ENCODE measurements at places on chromosomes 3 and 15.

GRCh38 chr15:75841626-75842025 lies 1.6 kb upstream of the UBE2Q2 start:
- DNase-seq, result no peak

DNA sequence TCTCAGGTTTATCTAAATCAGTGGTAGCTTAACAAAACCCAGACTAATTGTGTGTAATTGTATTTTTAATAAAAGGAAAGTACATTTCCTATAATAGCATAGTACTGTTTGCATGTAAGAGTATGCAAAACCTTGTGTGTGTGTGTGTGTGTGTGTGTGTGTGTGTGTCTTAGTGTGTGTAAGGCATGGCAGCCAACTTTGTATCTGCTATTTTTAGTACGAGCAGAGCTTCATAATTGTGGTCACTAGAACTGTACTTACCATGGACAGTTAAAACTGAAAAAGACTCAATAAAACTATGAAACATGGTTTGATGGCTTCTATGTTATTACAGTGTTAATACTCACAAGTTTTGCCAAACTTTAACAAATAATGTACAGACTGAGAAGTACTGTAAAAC lies 6.2 kb downstream of the P2RY1 start:
- DNase-seq, result no peak

GRCh38 chr3:193490580-193490979 lies 64.1 kb downstream of the ATP13A4 start:
- DNase-seq, result no peak

DNA sequence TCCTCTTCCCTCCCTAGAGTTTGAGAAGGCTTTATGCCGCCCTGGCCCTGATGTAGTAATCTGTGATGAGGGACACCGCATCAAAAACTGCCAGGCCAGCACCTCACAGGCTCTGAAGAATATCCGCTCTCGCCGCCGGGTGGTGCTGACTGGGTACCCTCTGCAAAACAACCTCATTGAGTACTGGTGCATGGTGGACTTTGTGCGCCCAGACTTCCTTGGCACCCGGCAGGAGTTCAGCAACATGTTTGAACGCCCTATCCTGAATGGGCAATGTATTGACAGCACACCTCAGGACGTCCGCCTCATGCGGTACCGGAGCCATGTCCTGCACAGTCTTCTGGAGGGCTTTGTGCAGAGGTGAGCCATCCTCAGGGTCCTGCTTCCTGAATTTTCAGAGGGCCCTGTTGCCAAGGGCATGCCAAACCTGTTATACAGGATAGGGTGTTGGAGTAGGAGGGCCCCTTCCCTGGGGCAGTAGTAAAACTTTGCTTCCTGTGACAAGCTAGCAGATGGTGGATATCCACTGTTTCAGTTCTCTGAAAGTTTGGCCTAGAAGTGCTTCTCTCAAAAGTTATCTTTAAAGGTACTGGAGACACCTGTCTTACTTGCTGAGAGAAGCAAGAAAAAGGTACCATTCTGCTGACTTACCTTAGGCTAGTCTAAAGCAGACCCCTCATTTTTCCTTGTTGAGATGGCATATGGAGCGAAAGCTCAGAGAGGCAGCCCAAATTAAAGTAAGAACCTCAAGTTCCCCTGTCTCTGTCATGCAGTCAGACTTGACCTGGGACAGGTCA lies 33.7 kb upstream of the TEX264 start:
- no peak for DNase-seq

DNA sequence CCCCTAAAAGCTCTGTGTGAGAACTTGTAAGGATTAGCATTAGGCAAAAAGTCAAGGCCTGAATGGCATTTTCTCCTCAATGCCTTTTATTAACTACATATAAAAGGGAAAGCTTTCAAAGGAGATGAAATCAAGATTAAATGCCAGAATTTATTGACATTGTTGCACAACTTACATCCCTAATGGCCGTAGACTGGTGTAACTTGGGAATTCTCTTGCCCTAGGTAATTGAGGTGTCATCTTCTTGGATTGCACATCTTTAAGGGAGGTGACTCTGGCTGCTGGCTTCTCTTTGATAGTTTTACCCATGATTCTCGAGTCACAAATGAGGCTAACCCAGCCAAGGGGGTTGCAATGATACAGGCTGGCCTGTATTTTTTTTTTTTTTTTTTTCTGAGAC lies 249.1 kb downstream of the TBL1XR1 start:
- no peak for DNase-seq

Measured in activated CD8-positive, alpha-beta memory T cell treated with anti-CD3 and anti-CD28 coated beads, Interleukin-2, amount 50 U/mL, for 4 hours (primary cell).